ENCODE measurements at places on chromosomes 3 and 15.

GRCh38 chr15:72199721-72200212 lies 2.2 kb upstream of the GRAMD2A start:
- peak; percentile 36 for DNase-seq

GRCh38 chr3:1326546-1326945 lies 233.7 kb downstream of the CNTN6 start:
- DNase-seq = no peak

- DNase-seq = no peak
Observed at GRCh38 chr3:151133917-151134450, 48.5 kb downstream of the MED12L start.

DNA sequence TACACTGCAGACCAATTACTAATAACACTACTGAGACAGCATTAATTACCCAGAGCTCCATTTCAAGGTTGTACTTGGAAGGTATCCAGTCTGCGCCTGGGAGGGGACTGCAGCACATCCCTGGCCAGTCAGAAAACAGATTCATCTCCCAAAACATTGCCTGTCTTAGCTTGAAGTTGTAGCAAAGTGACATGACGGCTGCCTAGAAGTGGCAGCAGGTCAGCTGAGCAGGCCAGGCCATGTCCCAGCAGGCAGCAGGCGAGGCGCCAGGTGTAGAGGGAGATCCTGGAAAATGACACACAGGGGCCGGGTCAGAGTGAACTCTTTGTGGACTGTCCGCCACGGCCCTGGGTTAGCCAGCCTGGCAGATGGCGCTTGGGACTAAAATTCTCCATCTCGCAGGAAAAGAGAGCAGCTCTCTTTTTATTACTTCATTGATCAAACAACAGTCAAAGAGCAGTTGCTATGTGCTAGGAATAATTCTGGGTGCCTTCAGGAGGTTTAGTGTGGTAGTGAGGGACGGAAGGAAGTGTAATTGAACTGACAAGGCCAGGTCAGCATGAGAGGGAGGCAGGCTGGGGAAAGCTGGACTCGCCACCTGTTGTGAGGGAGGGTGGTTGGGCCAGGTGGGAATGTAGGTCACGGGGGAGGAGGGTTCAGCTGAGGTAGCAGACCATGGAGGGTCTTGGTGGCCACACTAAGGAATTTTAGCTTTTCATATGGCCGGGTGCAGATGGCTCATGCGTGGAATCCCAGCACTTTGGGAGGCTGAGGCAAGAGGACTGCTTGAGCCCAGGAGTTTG lies 1.3 kb upstream of the MAP6D1 start:
- no peak for DNase-seq

- DNase-seq = no peak
Observed at GRCh38 chr3:105210141-105210540, 156.6 kb upstream of the ALCAM start.

- DNase-seq = no peak
Observed at GRCh38 chr3:189718215-189718614, 87.0 kb downstream of the TP63 start.
